ENCODE measurements at places on chromosomes 5 and 9.

GRCh38 chr5:218457-219291, 554 bp downstream of the SDHA start:
- no peak for DNase-seq

DNA sequence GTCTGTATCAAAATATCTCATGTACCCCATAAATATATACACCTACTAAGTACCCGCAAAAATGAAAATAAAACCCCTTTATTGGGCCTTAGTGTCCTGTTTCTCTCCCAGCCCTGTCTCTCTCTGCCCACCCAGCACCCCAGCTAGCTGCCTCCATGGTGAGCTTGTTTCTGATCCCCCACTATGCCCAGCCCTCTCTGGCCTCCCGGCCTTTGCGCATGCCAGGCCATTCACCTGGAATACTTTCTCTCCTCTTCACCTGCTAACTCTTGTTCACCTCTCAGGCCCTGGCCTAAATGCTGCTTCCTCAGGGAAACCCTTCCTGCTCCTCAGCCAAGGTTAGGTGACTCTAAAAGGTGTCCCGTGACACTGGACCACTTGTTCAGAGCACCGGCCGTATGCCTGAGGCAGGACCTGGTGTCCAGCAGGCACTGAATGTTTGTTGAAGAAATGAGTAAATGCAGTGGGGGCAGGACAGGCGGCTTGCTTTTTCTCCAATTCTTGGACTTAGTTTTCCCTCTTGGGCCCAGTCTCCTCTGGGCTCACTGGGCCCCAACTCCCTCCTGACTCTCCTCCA, 58.5 kb downstream of the PSD2 start:
- no peak for DNase-seq

- DNase-seq = peak; percentile 75
Measured at GRCh38 chr9:137306066-137306849, 4.2 kb upstream of the NRARP start.

DNA sequence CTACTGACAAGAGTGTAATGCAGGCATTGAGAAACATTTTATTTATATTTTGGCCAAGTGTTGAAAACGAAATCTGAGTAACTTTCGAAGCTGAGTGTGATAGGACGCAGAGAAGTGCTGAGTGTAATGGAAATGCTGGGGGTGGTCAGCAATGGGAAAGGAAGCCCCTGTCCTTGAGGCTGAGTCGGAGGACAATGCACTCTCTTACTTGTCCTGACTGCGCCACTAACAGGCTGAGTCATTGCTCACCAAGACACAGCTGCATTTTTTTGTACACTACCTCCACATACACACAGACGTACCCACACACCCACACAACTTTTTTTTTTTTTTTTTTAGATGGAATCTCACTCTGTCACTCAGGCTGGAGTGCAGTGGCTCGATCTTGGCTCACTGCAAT, 637.7 kb downstream of the SLCO4C1 start:
- DNase-seq = no peak

Data from suprapubic skin (tissue), 4 donors.